Hematopoietic multipotent progenitor cell treated with erythropoietin and hydrocortisone succinate and interleukin-3 and kit ligand, for 17 days (in vitro differentiated cells): ENCODE measurements at places on chromosomes 2 and 18.

DNA sequence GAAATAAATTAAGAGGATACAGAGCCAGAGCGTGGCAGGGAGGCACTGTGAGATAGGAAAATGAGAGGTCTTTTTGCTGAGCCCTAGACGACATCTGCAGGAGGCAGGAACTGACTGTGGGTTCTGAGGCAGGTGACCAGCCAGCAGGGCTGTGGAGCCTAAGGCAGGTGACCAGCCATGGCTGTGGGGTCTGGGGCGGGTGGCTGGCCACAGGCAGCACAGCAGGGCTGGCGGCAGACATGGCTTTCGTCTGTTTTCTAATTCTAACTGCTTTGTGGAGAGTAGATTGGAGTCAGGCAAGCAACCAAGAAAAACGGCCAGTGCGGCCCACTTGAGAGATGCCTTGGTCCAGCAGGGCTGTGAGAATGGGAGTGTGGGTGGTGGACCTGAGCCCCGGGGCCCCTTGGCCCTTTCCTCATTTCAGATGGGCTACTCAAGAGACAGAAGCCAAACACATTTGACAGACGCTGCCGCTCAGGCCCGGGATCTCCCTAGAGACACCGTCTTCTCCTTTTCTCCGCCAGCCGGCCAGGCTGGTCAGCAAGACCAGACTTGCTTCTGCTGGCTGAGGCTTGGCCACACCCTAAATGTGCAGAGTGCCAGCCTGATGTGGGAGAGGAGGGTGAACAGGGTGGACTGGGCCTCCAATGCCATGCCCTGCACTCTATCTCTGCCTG, 19.7 kb upstream of the GNAL start:
- DNase-seq, result no peak

GRCh38 chr2:73985308-73986084, 786 bp downstream of the TET3 start:
- DNase-seq, result peak; percentile 36

- no peak for DNase-seq
These were observed 98.2 kb upstream of the LCLAT1 start for GRCh38 chr2:30348825-30349224.

GRCh38 chr2:182228073-182228473, 198.8 kb downstream of the PDE1A start:
- no peak for DNase-seq

GRCh38 chr2:16658076-16658739, 7.4 kb downstream of the CYRIA start:
- DNase-seq, result no peak
